DMS79 (cell line): ENCODE measurements at places on chromosomes 2 and 18.

GRCh38 chr18:77634494-77634893 lies 384.8 kb downstream of the GALR1 start:
- DNase-seq, result no peak

DNA sequence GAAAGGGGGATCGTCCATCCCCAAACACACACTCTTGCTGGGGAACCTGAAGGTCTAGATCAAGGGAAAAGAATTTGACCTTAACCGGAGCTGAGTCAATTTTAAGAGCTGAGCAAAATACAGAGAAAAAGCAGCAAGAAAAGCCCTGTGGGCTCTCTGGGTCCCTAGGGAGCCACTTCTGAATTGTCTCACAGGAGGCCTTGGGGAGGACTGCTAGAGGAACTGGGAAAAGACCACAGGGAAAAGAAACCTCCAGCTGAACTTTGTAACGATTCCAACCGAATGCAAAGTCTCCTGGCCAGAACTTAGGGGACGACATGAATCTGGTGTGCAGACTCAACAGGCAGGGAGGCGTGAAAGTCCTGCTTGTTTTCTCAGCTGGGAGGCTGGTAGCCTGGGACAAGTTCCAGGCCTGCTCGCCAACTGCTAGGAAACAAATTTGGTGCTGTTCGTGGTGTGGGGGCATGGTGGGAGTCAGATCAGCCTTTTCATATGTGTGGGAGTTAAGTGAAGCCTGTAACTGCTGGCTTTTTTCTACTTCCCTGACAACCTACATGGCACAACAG lies 644.6 kb upstream of the CNTNAP5 start:
- DNase-seq, result no peak

- DNase-seq, result no peak
Measured at GRCh38 chr18:63144748-63145147, 174.8 kb downstream of the BCL2 start.

DNA sequence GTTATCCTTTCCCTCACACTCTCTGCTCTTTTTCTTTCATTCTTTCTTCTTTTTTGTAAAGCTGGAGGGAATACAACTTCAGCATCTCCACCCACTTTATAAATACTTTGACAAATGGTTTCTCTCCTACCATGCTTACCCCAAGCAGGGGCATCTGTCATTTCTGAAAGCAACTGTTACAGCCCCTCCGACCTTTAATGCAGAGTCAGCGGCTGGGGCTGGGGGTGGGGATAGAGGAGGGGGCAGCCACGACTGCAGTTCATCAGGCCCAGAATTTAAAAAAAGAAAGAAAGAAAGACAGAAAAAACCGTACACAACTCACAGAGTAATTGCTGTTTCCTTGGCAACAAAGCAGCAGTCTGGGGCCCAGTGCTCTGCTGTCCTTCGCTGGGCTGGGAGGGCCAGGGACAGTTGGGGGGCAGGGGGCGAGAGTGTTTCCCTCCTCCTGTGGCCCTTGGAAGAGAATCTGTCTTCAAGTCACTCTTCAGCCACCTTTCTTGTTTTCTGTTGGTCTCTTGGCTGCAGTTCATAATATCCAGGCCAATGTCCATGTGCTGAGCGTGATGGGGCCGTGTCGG lies 53.8 kb downstream of the CELF4 start:
- no peak for DNase-seq

- DNase-seq, result peak; percentile 56
Measured at GRCh38 chr2:202588647-202589581, 45.9 kb upstream of the FAM117B start.

DNA sequence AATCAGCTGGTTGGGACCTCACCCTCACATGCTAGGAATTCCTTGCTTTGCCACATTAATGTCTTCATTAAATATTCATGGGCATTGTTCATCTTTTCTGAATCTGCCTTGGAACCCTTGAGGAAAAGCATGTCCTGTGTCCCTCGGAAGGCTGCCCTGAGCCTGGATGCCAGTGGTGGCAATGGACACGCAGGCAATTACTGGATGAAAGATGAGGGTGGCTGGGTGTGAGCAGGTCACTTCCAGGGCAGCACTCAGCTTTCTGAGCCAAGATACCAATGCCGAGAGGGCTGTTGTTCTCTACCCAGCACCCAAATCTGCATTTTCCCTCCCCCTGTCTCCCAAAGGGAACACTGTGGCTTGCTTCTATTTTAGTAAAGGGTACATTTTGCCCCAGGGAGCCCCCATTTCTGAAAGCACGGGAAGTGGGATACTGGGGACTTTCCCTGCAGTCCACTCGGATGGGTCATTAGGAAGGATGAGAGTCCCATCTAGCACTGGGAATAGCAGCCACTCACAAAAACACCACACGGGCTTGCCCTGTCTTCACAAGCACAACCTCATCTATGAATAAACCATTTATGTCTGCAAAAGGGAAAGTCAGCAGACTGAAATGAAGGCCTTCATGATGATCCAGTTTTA lies 234.8 kb downstream of the SOX11 start:
- no peak for DNase-seq

GRCh38 chr2:234961784-234962183 lies 10.0 kb downstream of the SH3BP4 start:
- DNase-seq, result no peak

DNA sequence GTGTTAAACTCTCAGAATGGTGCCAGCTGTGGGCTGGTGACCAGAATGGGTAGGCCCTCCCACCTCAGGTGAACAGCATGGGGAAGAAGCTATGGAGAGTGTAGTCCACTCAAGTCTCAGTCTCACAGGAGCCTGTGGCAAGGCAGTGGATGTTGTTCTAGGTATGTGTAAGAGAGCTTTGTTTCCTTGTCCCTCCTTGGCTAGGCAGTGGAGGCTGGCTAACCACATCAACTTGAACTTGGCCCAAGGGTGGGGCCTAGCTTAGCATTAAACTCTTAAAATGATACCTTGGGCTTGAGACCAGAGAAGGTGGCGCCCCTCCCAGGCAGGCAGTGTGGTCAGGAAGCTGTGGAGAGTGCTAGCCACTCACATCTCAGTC lies 53.2 kb upstream of the SLC4A10 start:
- DNase-seq, result no peak

GRCh38 chr2:228731517-228731916 lies 539.6 kb downstream of the PID1 start:
- no peak for DNase-seq

- DNase-seq, result peak; percentile 41
Measured at GRCh38 chr18:33577685-33578517, at the start of gene ASXL3. TSS of gene ASXL3 (plus strand) at chr18:33578219. CDS start at chr18:33578632, 413 bp downstream.

GRCh38 chr2:121605820-121606733 lies 43.2 kb downstream of the CLASP1 start:
- DNase-seq, result no peak

- DNase-seq, result peak; percentile 68
Measured at GRCh38 chr2:167890739-167891138, 356.7 kb downstream of the STK39 start.

GRCh38 chr18:11937874-11938478 lies 29.9 kb upstream of the MPPE1 start:
- peak; percentile 15 for DNase-seq

GRCh38 chr2:226123300-226123699 lies 676.3 kb downstream of the IRS1 start:
- DNase-seq, result no peak

DNA sequence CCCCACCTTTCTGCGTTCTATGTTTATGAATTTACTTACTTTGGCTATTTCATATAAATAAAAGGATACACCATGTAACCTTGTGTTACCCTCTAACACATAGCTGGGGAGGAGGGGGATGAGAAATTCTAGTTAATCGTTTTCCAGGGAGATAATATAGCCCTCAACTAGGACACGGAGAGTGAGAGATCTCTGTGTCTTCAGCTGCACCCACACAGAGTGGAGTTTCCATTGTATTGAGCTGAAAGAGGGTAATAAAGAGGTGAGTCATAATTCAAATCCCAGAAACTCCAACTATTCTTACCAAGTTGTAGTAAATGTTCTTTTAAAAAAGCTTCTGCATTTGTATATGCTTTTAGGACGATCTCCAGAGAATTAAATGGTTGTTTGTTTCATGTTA lies 110.1 kb upstream of the SULT1C3 start:
- DNase-seq, result no peak
